ENCODE measurements at places on chromosomes 5 and 9.

GRCh38 chr5:99122976-99123375, 194.2 kb upstream of the CHD1 start:
- no peak for DNase-seq

GRCh38 chr9:35112257-35113020, 3.2 kb downstream of the ATOSB start:
- no peak for DNase-seq

DNA sequence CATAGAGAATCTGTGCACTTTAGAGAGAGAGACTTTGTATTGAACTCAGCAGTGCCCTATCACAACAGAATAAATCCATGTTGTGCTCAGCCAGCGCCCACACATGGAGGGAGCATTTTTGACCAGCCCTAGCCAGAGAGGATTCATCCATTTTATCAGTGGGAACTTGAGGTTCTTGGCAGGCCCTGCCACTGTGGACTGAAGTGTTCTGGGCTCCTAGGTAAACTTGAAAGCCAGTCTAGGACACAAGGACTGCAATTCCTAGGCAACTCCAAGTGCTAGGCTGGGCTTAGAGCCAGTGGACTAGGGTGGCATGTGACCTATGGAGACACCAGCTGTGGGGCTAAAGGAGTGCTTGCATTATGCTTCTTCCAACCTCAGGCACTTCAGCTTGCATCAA, 523.5 kb downstream of the CDH12 start:
- DNase-seq: no peak

DNA sequence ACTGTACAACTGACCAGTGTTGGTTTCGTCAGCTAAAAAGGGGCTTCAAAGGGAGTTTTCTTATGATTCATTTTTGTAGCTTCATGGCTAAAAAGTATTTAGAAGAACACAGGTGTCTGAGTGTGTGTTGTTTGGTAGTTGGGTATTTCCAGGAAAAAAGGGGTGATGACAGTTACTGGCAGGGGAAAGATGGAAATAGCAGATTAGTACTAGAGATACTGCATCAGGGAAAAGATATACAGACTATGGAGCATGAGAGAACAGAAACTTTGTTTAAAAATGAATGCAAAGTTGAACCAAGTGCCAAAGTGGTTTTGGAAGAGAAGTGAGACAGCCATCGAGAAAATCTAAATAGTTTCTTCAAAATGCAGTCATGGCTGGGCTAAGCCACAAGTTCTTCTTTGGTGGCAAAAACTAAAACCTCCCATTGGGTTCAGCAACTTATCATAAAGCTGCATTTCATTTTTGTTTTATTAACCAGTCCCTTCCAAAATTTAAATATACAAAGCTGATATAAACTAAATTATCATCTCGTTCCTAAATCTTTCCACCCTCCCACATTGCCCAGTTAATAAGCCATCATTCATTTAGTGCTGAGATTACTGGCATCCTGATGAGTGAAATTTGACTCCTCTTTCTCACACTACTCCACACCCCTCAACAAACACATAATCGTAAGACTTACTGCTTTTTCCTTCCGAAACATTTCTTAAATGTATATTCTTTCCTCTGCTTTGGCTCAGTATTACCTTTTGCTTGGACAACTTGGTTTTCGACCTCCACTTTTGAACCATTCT, 33.5 kb downstream of the ELL2 start:
- no peak for DNase-seq

DNA sequence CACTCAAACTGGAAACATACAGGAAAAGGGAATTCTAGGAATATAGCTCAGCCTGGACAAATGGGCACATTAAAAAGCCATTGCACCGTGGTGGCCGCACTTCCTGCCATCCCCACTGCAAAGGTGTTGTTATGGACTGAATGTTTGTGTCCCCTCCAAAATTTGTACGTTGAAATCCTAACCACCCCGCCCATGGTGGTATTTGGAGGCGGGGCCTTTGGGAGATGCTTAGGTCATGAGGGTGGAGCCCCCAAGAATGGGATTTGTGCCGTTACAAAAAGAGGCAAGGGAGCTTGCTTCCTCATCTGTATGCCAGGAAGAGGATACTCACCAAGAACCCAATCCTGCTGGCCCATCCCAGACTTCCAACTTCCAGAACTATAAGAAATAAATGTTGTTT, 1.1 kb upstream of the CMBL start:
- DNase-seq: no peak

GRCh38 chr5:32264957-32265572, 47.7 kb downstream of the MTMR12 start:
- DNase-seq: no peak

DNA sequence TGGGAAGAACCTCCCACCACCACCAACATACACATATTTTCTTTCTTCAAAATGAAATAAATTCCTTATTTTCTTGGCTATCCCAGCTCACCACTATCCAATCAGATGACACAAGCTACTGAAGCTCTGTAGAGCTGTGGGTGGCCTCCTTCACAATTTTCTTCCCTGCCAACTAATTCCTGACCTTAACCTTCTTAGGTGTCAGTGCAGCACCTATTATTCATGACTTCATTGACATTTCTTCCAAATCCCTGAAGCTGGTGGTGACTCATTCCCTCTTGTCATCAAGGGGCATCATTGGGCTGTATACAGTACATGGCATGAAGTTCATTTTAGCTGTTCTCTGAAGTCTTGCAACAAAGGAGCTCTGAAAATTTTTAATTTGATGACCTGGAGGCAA, 42.0 kb upstream of the ADRA1B start:
- no peak for DNase-seq

GRCh38 chr9:69079186-69079585, 43.6 kb downstream of the FXN start:
- DNase-seq: no peak

- DNase-seq: no peak
These were observed 55.4 kb downstream of the FXN start for GRCh38 chr9:69090946-69091345.

GRCh38 chr5:1323803-1324173, 21.1 kb downstream of the CLPTM1L start:
- DNase-seq: no peak

- no peak for DNase-seq
These were observed 1.5 kb downstream of the NSMF start for GRCh38 chr9:137457406-137458193.

- no peak for DNase-seq
These were observed 153.7 kb upstream of the GPR151 start for GRCh38 chr5:146669656-146670055.

- no peak for DNase-seq
These were observed 291.0 kb upstream of the SEMA6A start for GRCh38 chr5:116865651-116866050.

DNA sequence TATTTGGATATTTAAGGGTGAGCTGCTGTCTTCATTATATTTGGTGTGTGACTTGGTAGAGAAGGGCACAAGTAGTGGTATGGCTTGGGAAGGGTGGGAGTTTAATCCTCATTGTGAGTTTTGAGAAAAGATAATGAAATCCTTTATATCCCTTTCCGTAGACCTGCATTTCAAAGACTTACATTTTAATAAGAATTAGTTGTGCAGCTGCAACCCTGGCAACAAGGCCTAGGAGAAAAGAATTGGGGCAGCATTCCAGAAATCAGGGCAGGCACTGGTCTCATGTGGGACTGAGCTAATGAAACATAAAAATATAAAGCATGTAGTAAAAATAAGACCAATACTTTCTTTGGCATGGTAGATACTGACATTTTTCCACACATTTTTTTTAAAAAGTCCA, 60.5 kb downstream of the CDC42SE2 start:
- no peak for DNase-seq

DNA sequence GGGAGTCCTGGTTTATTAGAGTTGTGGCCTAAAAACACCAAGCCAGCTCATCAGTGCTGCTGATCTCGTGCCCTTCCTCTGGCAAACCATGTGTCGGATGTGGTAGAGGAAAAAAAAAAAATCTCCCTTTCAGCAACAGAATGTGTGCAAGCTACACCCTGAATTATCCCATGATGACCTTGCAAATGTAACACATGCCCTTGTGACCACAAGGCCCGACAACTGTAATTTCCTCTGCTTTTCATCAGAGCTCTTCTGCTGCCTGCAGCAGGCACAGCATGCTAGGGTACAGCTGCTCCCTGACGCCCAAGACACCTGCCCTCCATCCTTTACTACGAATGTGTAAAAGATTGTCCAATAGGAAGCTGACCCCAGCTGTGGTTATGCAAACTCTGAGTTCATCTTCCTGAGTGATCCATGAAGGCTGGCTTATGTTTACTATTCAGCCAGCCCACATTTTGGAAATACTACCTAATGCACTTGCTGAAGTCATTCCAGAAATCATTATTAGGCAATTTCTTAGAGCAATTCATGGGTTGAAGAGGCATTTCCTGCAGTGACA, 14.6 kb upstream of the BNC2 start:
- DNase-seq: no peak

DNA sequence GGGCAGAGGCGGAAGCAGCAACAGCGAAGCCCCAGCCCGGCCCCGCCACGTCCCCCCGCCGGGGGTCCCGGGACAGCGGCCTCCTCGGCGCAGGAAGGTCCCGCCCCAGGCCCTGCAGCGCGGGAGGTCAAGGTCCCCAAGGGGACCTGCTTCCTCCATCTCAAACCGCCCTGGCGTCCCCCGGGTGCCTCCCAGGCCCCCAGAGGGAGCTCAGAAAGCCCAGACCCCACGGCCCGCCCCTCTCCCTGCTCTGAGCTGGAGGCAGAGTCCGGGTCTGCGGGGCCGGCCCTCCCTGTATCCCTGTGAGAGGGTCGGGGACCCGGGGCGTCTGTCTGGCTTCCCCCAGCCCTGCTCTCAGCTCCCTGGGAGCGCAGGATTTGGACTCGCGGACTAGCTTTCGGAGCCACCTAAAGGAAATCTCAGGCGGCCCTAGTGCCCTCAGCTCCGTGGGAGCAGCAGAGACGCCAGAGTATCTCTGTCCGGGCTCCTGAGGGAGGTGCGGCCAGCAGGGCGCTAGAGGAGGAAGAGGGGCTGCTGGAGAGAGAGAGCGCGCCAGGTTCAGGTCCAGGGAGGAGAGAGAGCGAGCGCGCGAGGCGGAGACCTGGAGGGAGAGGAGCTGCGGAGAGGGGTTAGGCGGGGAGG, 30.7 kb downstream of the EXOC3 start:
- peak; percentile 49 for DNase-seq

GRCh38 chr5:76125888-76126287, 42.7 kb downstream of the SV2C start:
- DNase-seq: no peak

DNA sequence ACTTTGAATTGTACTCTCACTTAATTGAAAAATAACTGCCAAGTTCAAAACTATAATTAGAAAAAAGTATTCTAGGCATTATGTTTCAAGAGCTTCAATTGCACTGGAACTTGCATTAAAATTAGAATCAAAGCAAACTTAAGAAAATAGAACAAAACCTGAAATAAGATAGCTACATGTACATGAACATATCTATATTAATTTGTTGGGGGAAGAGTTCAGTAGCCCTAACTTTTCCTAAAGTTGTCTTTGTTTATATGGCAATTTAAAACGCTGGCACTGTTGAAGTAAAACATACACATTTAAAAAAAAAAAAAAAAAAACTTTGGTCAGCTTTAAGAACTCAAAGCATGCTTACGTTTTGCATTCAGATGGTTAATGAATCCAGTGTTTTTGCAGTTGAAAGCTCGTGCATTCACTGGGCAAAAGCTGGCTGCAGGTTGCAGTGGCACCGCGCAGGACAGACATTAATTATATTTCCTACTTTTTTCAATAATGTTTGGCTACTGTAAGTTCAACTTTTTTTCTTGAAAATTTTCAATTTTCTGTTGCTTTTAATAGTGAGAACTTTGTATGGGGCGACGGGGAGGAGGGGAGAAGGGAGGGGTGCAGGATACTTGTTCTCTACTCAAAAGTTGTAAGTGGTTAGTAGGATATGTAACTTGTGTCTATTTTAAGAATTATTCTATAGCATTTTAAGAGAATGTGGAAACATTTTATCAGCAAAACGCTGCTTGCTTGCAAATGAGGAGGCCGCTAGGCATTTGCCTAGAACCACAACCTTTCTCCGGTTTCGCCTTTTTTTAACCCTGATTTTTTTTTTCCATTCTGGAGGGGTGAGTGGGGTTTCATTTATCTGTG, 3.9 kb downstream of the NR2F1 start:
- no peak for DNase-seq

DNA sequence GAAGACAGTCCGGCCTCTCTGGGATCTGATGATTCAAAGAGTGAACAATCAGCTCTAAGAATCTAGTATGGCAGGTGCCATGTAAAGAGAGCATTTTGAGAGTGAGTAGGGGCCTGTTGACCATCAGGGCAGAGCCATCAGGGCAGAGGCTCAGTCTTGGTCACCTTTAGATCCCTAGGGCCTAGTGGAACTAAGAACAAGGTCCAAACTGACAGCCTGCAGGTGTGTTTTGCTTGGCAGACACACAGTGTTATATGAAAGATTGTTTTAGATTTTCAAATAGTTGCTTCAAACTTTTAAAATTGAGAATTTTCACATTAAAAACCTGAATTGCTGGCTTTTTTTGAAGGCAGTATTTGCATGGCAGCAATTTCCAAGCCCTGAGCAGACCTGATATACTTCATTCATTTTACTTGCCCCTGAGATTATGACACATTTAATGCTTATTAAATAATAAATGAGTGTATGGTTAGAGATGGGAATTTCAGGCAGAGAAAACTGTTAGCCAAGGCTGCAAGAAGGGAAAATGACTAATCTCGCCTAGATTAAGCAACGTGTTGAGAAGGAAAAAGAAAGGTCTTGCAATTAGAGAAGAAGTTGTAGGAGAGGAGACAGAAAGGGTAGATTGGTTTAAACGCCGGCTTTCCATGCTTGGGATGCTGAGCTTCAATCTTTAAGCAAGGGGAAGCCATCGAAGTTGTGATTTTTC, 279.6 kb downstream of the ARRDC3 start:
- DNase-seq: no peak

- DNase-seq: no peak
These were observed 117.4 kb downstream of the GPR21 start for GRCh38 chr9:123150708-123151503.

DNA sequence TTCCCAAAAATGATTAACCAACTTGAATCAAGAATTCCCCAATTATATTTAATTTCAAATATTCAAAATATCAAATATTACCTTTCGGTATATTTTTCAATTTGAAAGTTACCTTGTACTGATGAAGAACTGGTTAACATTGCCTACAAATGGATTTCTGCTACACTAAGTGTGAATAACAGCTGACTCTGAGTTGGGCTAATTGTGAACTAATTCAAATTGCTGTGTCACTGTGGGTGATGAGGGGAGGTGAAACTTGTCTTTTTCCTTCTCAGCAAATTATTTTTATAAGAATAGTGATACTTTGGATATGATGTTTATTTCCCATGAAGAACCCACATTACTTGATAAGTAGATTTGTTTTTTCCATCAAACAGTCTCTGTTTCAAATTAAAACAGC, 103.4 kb upstream of the RPS23 start:
- DNase-seq: no peak

Measured in stimulated activated CD4-positive, alpha-beta T cell treated with anti-CD3 and anti-CD28 coated beads, Interleukin-15, amount 100 ng/mL, for 24 hours (primary cell).